B cell (primary cell): ENCODE measurements at places on chromosomes 2 and 18. TPM values are rescaled to one million over a fixed set of nuclear protein-coding genes. Genes with fewer than 3 reads are reported as not detected.

DNA sequence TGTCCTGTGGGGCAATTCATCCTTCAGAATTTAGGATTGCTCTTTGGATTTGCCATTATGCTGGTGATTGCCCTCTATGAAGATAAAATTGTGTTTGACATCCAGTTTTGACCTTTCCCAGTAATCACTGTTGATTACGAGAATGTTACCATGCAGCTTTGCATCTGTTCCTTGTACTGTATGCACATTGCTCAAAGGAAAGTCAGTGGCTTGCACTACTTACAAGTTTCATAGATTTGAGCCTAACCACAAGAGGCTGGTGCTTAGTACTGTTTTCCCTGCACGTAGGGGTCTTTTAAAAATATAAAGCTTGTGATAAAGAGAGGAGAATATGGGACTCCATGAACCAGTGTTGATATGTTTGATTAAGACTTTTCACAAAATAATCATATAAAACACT lies 77.9 kb downstream of the SLC39A10 start:
- no peak for DNase-seq
- H3K27me3 ChIP-seq = no peaks in the 10 kb centered on the region
- H3K27ac ChIP-seq = no peak overlapping the region
- no peaks in the 10 kb centered on the region for H3K4me1 ChIP-seq
- no peak overlapping the region for H3K4me3 ChIP-seq
- H3K36me3 ChIP-seq = peaks cover 33% of the 10 kb centered on the region

DNA sequence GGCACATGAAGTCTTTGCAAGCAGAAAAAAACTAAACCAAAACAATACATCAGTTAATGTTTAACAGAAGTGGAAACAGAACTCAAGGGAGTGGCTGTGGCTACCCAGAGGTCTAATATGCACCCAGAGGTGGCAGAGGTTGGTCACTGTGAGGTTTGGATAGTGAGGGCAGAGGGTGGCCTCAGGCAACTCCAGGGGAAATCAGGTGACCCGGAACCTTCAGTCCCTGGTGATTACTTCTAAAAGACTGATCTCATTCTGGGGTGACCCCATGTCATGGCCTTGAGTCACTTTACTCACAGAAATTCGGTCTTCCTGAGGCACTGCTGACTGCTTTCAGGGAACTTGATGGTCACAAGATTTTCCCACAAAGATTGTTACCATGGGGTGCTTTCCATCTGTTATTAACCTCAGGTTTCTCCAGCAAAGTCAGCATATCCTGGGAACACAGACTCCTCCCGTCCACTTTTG lies 99.4 kb downstream of the TMEM17 start:
- no peaks in the 10 kb centered on the region for H3K27me3 ChIP-seq
- H3K27ac ChIP-seq = no peak overlapping the region
- no peaks in the 10 kb centered on the region for H3K36me3 ChIP-seq

GRCh38 chr2:134379722-134380121 lies 125.8 kb downstream of the MGAT5 start:
- no peak for DNase-seq
- H3K4me1 ChIP-seq = no peaks in the 10 kb centered on the region
- no peaks in the 10 kb centered on the region for H3K27me3 ChIP-seq
- H3K27ac ChIP-seq = no peak overlapping the region
- peaks cover 72% of the 10 kb centered on the region for H3K36me3 ChIP-seq

- H3K36me3 ChIP-seq = no peaks in the 10 kb centered on the region
- no peaks in the 10 kb centered on the region for H3K27me3 ChIP-seq
- H3K27ac ChIP-seq = no peak overlapping the region
- no peak for DNase-seq
Observed at GRCh38 chr2:149725234-149725633, 137.7 kb upstream of the MMADHC start.

DNA sequence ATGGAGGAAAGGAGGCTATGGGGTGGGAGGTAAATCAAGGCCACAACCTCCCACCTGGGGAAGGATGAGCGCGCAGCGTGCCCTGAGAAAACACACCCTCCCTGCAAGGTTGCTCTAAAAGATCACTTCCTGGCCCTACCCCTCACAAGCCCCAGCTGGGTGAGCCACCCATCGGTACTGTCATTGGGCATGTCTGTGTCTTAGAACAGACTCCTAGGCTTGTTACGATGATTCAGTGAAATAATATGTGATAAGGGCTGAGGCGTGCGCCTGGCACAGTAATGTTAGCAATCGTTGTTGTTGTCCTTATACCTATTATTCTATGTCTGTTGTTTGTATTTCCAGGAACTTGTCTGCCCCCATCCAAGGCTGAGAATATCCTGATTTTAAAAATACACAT lies 175.1 kb downstream of the ZFP36L2 start:
- no peak overlapping the region for H3K27ac ChIP-seq
- H3K27me3 ChIP-seq = no peaks in the 10 kb centered on the region
- H3K4me1 ChIP-seq = peaks cover 8% of the 10 kb centered on the region

DNA sequence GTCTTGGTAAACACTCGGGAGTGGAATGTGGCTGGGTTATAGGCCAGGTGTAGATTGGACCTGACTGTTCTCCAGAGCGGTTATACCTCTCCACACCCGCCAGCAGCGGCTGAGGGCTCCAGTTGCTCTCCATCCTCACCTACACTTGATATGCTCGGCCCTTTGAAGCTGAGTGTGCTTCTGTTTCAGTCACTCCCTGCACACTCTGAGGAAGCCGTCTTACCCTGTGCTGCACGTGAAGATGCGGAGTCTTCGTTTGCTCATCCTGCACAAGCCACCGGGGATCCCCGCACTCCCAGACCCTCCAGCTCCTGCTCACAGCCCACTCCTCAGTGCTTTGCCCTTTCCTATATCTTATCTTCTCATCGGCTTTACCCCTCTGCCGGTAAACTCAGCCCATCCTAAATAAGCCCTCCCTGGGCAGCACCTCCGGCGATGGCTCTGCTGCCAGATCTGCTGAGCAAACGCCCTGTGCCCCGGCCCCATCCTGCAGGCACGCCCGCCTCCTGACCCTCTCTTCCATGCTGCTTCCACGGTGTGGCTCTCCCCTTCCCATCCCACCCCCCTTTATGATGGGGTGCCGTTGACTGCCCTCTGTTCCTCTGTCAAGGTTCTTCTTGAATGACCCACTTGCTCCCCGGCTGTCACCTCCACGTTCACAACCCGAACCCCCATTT lies 47.3 kb upstream of the ODC1 start:
- H3K27ac ChIP-seq = no peak overlapping the region
- no peak for DNase-seq
- H3K36me3 ChIP-seq = no peaks in the 10 kb centered on the region
- no peak overlapping the region for H3K4me3 ChIP-seq
- H3K27me3 ChIP-seq = no peaks in the 10 kb centered on the region

GRCh38 chr2:121897335-121897970 lies 142.0 kb downstream of the TSN start:
- no peaks in the 10 kb centered on the region for H3K27me3 ChIP-seq
- DNase-seq = no peak
- H3K36me3 ChIP-seq = no peaks in the 10 kb centered on the region

Gene ADD2
- 12.9 and 15.9 TPM in 2 replicates for polyA plus RNA-seq

Gene HOXD10
- polyA plus RNA-seq = not detected in 2 replicates

Gene CAVIN2
- 0.15 and 0.92 TPM in 2 replicates for polyA plus RNA-seq

Gene CTAGE1
- not detected in 2 replicates for polyA plus RNA-seq

Gene CENPA
- 0.10 and 0.59 TPM in 2 replicates for polyA plus RNA-seq

Gene ALK
- polyA plus RNA-seq = not detected in 2 replicates
